ENCODE measurements at places on chromosomes 7 and 10.
A peak's percentile ranks its signal among the peaks of the same experiment; 100 is the strongest.

DNA sequence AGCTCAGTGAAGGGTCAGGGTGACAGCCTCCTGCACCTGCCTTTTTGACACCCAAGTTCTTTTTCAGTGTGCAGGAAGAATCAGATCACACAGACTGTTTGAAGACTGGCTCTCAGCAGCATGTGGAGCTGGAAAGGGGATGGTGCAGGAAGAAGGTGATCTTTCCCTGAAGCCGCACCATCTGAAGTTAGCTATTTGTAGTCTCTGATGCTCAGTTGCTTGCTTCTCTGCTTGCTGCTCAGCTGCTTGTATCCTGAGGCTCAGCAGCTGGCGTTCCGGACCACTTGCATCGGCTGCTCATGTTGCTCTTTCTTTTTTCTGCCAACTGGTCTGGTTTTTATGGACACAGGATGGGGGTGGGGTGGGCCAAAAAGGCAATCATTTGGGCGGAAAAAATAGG is 15.8 kb upstream of the DNMBP start:
- no peak for DNase-seq

DNA sequence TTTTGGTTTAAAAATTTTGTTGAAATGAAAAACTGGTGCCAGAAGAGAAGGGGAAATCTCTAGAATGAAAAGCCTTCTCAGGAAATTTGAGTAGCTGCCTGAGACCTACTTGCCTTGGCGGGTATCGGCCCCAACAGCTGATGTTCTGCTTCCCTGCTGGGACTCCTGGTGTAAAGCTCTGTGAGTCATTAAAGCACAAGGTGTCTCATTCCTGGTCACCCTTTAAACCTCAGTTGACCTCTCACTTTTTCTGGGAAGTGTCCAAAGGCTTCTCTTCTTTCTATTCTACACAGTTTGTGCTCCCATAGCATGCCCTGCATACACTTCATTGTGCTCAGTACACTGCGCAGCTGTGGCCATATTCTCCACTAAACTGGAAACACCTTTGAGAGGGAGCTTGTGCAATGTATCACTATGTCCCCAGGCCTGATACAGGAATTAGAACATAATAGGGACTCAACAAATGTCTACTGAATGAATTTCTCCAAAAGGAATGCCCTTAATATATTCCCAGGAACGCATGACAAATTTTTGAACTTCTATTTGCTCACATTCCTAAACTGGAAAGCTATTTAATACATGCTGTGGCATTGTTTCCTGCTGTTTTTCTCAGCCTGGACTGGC is 303.9 kb downstream of the SDHAF3 start:
- no peak for DNase-seq

DNA sequence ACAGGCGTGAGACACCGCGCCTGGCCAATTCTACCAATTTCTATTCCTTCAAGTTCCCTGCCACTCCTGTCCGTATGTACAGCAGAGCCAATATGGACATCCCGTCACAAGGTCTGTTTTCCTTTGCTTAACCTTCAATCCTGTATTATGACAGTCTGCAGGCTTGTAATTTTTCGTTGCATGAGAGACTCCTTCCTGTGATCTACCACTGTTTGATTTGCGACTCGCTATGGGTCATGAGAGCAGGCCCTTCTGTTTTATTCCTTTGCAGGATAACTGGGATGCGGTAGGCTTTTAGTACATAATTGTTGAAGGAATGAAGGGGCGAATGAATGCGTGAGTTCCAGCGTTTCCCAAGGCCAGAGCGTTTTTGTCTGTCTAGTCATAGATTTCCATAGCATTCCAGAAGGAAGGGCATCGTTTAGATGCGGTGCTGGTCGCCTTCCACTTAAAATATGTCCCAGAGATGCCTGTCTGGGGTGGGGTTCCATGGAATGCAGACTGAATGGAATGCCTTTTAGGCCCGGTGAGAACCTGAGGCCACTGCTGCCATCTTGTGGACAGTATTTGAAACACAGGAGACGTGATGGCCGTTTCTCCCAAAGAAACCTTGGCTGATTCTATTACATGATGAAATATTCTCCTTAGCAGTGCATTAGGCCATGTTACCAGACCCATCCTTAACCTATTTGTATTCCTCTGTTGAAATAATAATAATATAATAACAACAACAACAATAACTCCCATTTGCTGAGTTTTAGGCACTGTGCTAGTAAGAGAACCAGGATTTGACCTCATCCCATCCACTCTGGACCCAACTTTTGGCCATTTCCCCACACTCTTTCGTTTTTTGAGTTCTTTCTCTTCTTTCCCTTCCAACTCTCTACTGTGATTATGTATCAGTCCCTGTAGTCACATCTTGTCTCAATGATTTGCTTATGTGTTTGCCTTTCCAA is 193.2 kb downstream of the MYOF start:
- peak; percentile 3 for DNase-seq

DNA sequence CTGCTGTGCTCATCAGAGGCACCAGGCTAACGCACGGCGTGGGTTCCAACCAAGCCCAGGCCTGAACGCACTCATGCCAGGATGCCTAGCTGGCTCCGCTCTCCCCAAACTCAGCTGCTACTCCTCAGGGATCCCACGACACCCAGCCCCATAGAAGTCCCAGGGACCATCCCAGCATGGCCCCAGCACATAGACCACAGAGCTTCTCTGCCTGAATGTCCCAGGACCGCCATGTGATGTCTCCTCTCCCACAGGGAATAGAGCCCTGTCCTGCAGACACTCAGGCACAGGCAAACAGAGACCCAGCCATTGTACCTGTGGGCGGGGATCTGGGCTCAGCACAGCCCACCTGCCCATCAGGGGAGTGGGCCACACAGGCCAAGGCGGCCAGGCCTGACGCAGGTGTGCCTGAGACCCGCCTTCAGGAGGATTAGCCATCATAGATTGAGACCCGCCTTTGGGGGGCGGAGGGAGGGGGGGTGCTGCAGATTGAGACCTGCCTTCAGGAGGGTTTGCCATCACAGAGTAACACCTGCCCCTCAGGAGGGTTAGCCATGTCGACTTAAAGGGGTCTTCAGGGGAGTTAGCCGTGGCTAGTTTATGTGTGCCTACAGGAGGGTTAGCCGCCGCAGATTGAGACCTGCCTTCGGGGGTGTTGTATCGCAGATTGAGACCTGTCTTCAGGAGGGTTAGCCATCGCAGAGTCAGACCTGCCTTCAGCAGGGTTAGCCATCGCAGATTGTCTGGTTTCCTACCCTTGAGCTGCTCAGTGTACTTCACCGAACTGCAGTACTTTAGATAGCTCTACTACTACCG is 29.0 kb downstream of the RASGEF1A start:
- DNase-seq = no peak

GRCh38 chr10:127216786-127217185 is 20.4 kb upstream of the INSYN2A start:
- no peak for DNase-seq

- DNase-seq = no peak
Measured at GRCh38 chr10:92750791-92751533, 61.2 kb downstream of the HHEX start.

GRCh38 chr7:70210200-70210935 is 612.1 kb downstream of the AUTS2 start:
- DNase-seq = no peak

DNA sequence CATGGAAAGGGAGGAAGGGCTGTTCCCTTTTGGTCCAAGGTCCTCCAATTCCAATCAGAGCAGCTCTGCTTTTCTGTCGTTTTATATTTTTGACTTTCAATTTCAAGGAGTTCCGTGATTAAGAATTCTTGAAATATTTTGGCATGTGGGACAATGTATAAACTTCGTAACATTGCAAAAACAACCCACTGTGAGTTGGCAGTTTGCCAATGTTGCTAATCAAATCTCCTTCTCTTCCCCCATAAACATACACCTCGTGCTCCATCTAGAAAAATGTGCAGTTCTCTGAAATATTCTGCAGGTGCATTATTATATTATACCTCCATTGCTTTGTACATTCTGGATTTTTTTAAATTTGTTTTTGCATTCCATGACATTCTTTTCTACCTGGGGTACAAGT is 49.8 kb downstream of the POU6F2 start:
- no peak for DNase-seq

DNA sequence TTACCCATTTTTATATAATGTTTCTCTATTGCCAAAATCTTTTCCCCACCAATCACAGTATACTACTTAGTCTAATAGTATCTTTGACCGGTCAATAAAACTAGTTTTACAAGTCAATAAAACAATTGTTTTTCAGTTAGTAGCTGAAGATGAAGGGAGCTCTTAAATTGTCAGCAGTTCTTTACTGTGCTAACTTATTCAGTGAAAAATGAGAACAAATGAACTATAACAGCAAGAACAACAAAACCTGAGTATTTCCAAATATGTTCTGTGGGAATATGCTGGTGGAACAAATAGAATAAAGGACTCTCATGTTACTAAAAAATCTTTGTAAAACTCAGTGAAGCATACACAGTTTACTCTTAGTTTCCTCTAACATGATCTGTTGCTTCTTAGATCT is 134.0 kb downstream of the SEMA3D start:
- DNase-seq = no peak

GRCh38 chr7:138974675-138975292 is 6.4 kb downstream of the KIAA1549 start:
- DNase-seq = no peak

DNA sequence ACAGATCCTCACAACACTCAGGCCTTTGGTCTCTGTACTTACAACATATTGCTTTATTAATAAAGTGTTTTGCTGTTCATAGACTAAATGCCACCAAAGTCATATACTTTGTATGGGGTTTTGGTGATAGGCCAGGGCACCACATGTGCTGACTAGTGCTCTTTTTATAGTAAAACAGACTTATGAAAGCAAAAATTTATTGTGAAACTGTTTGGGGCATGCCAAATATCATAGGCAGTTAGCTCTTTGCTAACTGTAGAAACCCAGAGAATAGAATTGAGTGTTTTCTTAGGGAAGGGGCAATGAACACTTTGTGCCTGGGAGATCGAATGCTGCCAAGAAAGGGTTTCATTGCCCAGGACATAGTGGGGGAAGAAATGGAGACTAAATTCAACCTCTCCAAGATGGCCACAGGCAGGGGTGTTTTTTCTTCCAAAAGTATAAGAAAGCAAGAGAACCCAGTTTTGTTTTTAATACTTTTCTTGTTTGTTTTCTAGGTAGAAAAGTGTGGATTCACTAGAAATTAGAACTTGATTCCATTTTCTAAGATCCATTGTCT is 142.7 kb downstream of the TRIL start:
- DNase-seq = no peak

- no peak for DNase-seq
Measured at GRCh38 chr10:109504401-109504800, 418.9 kb downstream of the XPNPEP1 start.

GRCh38 chr10:87761892-87762291 is 56.1 kb downstream of the ATAD1 start:
- DNase-seq = no peak

DNA sequence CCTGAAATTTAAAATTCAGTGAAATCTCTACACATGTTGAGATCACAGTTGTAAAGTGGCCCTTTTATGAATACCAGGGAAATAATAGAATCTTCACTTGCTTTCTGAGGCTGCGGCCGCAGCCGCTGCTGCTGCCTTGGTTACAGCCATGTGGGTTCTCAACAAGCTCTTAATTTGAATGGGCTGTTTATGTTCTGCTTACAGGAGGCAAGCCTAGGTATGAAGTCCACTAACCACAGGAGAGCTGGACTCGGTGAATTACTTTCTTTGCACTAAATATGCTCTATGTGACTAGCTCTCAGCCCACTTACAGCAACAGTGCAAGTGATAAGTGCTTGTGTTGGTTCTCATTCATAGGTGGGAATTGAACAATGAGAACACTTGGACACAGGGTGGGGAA is 410.8 kb downstream of the SFMBT2 start:
- DNase-seq = no peak

GRCh38 chr7:158029509-158029908 is 558.1 kb downstream of the PTPRN2 start:
- DNase-seq = no peak

GRCh38 chr10:128373071-128373749 is 247.0 kb upstream of the MKI67 start:
- DNase-seq = no peak

GRCh38 chr7:18768256-18768655 is 272.7 kb downstream of the HDAC9 start:
- no peak for DNase-seq

Data from COR-L47 (cell line).